ENCODE measurements at places on chromosomes 13 and 19. TPM values are rescaled to one million over a fixed set of nuclear protein-coding genes. Genes with fewer than 3 reads are reported as not detected.

Gene FFAR3
- total RNA-seq, result not detected

Gene MYO1F
- 0.07 TPM for total RNA-seq

Gene C19orf25
- total RNA-seq, result 34.9 TPM

Gene NRTN
- 0.14 TPM for total RNA-seq

Gene OR10H1
- not detected for total RNA-seq

Gene ZNF274
- total RNA-seq, result 25.6 TPM

Gene AMER2
- not detected for total RNA-seq

Gene CCDC70
- total RNA-seq, result not detected

Gene ACP7
- 0.92 TPM for total RNA-seq

Gene RGCC
- total RNA-seq, result 0.51 TPM

Gene CEBPA
- 1.4 TPM for total RNA-seq

Gene ZNF443
- 3.3 TPM for total RNA-seq

Gene TEX29
- not detected for total RNA-seq

Gene PRTN3
- not detected for total RNA-seq

Gene KEAP1
- total RNA-seq, result 58.4 TPM

Gene RPL18A
- 2,267 TPM for total RNA-seq

Gene SYT3
- total RNA-seq, result not detected

Gene ZMYM2
- 43.6 TPM for total RNA-seq

Gene FGF21
- total RNA-seq, result not detected

Gene ZNF765
- total RNA-seq, result 6.8 TPM

Gene ZNF723
- not detected for total RNA-seq
